ENCODE measurements at places on chromosomes 7 and 10. TPM values are rescaled to one million over a fixed set of nuclear protein-coding genes. Genes with fewer than 3 reads are reported as not detected.

Gene TFPI2
- polyA plus RNA-seq, result not detected

Gene MMRN2
- polyA plus RNA-seq, result not detected

Gene RTKN2
- not detected for polyA plus RNA-seq

DNA sequence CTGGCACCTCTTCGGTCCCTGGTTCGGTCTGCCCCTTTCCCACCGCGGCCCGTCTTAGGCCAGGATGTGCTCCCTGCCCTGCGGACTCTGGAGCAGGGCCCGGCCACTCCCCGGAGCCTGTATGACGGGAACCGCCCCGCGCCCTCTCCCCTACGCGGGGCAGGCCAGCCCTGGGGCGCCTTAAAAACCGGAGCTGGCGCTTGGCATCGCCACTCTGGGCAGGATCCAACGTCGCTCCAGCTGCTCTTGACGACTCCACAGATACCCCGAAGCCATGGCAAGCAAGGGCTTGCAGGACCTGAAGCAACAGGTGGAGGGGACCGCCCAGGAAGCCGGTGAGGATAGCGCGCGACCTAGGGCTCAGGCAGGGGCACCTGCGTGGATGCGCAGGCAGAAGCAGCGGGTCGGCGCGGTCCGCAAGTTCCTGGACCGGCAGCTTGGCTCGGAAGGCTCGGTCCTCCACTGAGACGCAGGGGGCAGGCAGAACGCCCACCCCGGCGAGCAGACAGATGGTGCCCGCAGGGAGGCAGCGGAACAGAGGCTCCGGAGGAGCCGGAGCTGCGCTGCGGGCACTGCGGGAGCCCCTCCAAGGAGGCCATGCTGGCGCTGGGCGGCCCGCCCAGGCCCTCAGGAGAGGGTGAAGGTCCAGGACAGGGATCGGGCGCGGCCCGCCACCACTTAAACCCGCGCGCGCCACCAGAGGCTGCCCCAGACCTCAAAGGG, at the start of gene ADIRF:
TSS of gene ADIRF (plus strand) at position 212 of the 723 bp plus-strand sequence. CDS start at position 275, 63 bp downstream.
- no peak for DNase-seq

- no peak for DNase-seq
Measured at GRCh38 chr10:26628395-26628794, 69.1 kb upstream of the PDSS1 start.

- no peak for DNase-seq
Measured at GRCh38 chr7:45889367-45890067, 1.2 kb downstream of the IGFBP1 start.

GRCh38 chr10:62635127-62635526, 169.4 kb upstream of the ADO start:
- no peak for DNase-seq

DNA sequence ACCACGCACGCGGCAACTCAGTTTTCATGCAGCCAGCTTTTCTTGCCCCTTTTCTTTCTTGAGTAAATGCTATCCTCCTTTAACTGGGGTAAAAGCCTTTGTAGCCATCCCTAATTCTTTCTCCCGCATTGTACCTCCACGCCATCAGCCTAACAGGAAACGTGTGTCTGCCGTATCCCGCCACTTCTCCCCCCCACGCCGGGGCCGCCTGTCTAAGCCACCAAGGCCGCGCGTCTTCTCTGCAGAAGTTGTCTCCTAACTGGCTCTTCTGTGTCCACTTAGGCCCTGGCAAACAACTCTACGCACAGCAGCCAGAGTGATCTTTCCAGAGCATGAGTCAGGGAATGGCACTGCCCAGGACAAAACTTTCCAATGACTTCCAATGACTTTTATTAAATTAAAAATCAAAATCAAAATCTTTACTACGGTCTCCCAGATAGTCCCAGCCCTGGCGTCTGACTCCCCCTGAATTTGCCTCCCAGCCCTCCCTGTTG, 74.6 kb downstream of the XRCC2 start:
- no peak for DNase-seq

GRCh38 chr7:115561335-115562110, 469.0 kb downstream of the TFEC start:
- DNase-seq, result no peak

- DNase-seq, result no peak
Measured at GRCh38 chr7:86667732-86668131, 24.0 kb downstream of the GRM3 start.

- DNase-seq, result no peak
Measured at GRCh38 chr10:95458014-95458413, 103.2 kb downstream of the SORBS1 start.

DNA sequence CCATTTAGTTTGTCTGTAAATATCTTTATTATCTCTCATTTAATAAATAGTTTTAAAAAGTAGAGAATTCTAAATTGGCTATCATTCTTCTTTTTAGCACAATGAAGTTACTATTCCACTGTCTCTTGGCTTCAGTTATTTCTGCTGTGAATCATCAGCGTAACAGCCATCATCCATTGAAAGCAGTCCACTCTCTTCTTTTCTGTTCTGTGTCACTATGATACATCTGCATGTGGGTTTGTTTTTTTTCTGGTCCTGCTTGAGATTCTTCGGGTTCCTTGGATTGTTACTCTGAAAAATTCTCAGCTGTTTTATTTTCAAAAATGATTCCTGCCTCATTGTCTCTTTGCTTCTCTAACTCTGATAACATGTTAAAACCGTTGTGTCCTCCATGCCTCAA, 52.5 kb downstream of the CSGALNACT2 start:
- DNase-seq, result no peak

DNA sequence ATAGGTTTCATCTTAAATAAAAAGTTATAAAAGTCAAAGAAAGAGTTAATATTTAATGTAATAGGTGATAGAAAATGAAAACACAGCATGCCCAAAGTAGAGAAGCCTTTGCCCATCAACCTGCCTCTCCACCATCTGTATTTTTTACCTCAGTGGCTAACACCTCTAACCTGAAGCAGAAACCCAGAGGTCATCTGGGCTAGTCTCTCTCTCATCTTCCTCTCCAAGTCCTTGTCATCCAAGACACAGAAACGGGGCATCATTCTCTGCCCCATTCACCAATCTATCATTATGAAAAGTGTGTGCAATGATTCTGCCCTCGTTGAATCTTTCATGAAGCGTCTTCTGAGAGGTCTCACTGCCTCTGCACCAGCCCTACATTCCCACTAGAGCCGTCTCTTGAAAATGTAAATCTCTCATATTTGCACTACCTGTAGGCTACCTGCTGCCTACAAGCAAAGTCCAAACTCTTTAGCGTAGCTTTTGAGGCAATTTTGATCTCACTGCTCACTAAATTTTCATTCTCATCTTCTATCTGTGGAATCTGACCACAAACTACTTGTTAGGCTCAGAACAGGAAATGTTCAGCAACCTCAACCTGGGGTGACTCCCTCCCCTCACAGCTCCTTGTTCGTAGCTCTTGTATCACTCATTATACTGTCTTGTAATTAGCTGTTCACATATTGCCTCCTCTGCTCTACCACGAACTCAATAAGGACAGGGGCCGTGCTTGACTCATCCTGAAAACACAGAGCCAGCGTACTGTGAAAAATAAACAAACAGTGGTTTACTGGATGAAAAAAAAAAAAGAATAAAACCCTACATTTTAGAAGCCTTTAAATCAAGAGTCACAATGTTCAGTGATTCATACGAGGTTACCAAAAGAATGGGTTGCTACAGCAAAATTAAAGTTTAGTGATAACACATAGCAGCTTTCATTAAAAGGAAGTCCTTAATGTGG, 83.1 kb downstream of the CTNNA3 start:
- DNase-seq, result peak; percentile 27

DNA sequence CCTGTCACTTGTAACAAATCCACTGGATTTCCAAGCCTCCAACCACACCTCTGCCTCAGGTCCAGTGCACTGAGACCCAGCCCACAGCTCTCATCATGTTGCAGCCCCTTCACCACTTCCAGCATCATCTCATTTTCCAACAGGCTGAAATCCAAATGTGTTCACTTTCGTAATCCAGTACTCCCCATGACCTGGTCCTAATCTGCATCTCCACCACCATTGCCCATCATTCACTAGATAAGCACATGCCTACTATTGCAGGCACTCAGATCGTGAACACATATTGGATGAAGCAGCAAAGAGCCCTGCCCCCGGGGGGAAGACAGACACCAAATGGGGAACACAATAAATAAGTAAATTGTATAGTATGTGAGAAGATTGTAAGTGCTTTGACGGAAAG, 76.1 kb upstream of the INSIG1 start:
- no peak for DNase-seq

GRCh38 chr10:36515319-36515718, 610.1 kb upstream of the ANKRD30A start:
- no peak for DNase-seq

DNA sequence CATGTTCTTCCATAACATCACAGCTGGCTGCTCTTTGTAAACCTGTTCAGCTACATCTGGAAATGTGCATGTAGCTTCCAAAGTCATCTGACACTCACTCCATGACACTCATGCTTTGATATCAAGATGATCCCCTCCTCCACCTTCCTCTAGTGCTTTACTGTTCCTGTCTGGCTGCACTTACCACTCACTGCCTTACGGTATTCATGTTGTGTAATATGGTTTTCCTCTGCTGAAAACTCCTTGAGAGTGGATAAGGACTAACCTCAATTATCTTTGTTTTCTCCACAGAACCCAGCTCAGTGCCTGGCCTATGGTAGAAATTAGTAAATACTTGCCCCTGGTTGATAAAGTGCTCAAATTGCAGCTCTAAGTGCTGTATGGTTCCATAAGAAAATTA, 483.9 kb downstream of the HTR7 start:
- no peak for DNase-seq

DNA sequence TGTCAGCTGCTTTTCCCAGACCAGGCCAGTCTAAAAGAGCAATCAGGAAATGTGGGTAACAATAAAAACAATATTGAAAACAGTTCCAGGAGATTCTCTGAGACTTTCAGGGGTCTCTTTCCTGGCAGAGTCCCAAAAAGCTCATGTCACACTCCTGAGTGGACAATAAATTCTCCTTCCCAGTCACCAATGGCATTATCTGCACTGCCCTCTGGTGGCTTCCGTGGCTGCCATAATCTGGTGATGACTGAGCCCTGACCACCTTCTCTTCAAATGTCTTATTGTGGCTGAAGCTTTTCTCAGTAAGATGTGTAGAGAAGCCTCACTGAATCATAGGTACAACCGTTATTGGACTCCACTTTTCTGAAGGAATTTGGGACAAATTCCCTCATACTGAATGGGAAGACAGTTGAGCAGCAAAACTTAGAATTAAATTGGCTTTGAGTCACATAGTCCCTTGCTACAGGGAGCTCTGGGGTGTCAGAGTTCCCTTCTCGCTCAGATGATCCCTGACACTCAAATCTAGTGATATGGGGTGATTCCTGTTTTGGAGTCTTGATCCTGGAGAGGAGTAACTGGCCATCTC, 24.4 kb upstream of the ASAH2 start:
- no peak for DNase-seq
